ENCODE measurements at places on chromosomes 2 and 18. TPM values are rescaled to one million over a fixed set of nuclear protein-coding genes. Genes with fewer than 3 reads are reported as not detected.

DNA sequence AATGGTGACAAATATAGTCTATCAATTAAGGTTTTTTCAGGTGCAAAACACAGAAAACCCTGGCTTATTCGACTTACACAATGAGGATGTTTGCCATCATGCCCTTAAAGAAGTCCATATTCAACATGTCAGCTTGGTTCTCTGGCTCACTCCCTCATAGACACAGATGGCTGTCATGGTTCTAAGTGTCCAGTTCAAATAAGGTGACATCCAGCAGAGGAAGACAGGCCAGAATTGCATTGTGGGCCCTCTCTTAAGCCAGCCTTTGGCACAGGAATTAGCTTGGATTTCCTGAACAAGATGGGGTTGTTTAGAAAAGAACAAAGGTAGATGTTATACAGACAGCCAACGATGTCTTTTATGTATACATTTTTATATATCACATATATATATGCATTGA lies 18.7 kb upstream of the SLC1A4 start:
- no peak for DNase-seq

- no peak for DNase-seq
These were observed 667.6 kb downstream of the STK39 start for GRCh38 chr2:167579826-167580225.

- no peak for DNase-seq
These were observed 71.5 kb upstream of the LHCGR start for GRCh38 chr2:48826986-48827385.

DNA sequence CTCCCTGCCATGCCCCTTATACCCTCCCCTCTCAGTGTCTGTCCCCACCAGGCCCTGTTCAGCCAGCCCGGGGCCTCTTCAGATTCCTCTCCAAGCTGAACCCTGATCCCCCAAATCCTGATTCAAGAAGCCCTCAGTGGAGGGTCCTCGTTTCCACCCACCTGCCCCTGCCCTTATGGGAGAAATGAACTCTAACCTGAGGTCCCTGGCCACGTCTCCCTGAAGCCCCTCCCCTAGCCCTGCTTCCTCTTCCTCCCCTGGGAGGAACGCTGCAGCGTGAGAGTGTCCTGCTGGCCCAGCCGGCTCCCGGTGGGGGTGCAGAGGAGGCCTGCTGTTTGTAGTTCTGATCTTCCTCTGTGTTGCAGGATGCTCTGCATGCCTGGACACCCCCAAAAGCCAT lies 56.7 kb upstream of the GLI2 start:
- no peak for DNase-seq

GRCh38 chr18:39751161-39751560 lies 2185.6 kb upstream of the CELF4 start:
- DNase-seq, result peak; percentile 38

GRCh38 chr2:207711750-207712530 lies 500 bp downstream of the CCNYL1 start:
- DNase-seq, result peak; percentile 73

DNA sequence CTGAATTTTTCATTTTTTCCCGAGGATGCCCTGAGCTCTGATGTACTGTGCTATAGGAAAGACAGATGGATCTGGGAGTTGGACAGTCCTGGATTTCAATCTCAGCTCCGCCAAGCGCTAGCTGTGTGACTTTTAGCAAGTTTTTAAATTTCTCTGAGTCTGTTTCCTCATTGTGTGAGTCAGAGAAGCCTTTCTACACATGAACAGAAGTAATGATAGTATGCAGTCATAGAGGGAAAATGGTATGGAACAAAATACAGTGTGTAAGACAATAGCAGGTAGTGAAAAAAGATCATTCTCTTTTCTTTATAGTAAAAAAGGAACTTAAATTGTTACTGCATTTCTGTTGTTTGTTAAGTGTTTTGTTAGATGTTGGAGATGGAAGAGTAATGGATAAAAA lies 52.4 kb upstream of the PPM1B start:
- peak; percentile 32 for DNase-seq

- DNase-seq, result no peak
These were observed 41.9 kb upstream of the C2orf66 start for GRCh38 chr2:196851088-196851487.

DNA sequence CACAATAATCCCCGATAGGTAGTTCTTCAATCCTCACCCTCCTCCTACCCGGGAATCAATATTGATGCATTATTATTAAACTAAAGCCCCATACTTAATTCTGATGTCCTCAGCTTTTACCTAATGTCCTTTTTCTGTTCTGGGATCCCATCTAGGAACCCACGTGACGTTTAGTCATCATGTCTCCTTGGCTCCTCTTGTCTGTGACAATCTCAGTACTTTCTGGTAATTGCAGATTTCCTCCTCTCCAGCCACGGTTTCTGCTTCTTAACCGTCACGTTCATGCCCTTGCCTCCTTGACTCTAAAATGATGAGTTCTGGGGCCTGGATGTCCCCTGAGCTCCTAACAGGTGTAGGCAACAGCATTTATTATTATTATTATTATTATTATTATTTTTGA lies 2.9 kb upstream of the DGKD start:
- DNase-seq, result peak; percentile 20

GRCh38 chr2:30486655-30487054 lies 39.6 kb downstream of the LCLAT1 start:
- DNase-seq, result no peak

- DNase-seq, result no peak
These were observed 45.1 kb upstream of the RAB27B start for GRCh38 chr18:54783139-54783538.

DNA sequence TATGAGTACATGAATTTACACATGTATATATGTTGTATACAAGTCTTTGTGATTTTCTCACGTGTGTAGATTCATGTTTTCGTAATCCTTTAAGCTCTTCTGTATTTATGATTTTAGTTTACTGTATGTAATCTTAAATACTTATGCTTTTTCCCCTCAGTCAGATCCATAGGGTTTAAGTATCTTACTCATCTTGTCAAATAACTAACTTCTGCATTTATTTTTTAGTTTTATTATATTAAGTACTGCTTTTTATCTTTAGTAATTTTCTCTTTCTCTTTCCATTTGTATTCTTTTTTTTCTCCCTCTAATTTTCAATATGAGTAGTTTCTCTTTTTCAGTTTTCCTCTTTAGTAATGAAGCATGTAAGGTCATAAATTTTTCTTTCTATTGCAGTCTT lies 179.4 kb downstream of the LCLAT1 start:
- DNase-seq, result no peak

DNA sequence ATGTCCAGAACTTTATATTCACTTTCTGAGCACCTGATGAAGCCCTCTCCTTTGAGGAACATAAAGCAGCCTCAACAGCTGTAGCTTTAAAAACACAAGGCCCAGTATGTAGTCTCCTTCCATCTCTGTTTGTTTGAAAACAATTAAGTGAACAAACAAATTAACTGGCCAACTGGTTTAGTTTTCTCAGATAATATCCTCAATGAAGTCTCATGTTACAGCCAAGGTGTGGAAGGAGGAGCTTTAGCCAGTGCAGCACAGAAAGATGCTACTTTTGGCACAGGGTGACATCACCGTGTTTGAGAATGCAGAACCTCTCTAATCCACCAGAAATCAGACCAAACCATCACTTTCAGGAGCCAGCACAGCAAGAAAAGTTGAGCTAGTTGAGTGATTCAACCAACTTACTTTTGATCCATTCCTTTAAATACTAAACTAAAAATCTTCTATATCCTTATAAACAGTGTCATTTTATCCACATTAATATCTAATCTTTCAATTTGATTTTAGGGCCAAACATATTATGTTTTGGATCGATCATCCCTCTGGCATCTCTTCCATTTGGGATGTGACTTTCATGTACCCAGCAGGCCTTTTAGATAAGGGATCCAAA lies 488.7 kb downstream of the ARHGAP15 start:
- DNase-seq, result no peak

DNA sequence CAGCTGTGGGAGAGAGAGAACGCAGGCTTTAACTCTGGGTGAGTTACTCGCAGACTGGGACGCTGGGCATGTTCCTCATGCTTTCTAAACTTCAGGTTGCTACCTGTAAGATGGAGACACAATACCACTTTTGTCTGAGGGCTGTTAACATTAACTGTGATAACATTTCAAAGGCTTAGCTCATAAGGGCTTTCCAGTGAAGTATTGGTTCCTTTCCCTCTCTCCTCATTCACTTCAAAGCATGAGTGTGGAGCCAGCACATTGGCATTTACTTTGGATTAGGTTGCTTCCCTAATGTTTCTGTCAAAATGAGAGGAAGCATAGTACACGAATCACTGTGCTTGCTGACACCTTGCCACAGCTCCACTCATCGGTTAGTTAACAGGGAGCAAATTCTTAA lies 30.2 kb downstream of the INSIG2 start:
- peak; percentile 20 for DNase-seq

DNA sequence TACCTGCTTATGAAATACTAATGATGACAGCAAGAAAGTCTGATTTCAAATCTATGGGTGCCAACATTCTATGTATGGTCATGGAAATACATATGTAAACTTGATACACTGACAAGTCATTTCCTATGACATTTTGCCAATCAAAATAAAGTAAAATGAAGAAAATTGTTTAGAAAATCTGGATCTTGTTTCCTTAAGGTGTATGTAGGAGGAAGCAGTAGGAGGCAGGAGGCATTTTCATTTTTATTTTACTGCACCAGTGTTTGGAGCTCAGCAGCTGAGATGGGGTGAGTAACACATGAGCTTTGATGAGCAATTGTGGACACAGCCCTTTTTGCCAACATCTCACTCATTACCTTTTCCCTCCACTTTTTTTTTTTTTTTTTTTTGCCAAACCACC lies 167.0 kb downstream of the AFF3 start:
- peak; percentile 79 for DNase-seq

- peak; percentile 71 for DNase-seq
These were observed 396.8 kb downstream of the NCKAP5 start for GRCh38 chr2:133171393-133172004.

DNA sequence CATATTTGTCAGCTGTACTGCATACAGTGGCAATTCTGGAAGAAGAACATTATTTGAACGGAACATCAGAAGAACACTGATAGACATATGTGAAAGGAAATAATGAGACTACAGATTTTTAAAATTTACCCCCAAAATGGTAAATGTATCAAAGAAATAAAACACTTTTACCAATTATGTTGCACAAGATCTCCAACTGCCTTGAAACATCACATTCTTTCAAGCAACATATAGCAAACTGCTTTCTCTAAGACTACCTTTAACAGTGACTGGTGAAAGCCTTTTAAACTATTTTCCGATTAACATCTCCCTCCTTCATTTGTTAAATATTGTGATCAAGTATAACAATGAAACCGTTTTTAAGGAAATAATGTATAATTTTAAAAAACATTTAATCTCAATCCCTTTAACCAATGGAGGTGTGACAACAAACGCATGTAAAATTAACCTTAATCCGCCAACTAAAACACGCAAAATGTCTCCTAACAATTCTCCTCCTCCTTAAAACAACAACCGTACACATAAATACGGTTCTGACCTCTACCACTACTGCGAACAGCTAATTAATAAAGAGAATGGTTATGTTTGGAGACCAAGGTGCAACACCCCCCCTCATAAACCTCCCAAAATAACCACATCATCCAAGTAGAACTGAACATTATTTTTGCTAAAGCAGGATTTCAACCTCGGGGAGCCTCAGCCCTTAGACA lies 2.4 kb downstream of the FBXO11 start:
- DNase-seq, result peak; percentile 26

- DNase-seq, result no peak
These were observed 28.9 kb upstream of the MTX2 start for GRCh38 chr2:176240301-176240700.

GRCh38 chr2:54387059-54387991 lies 68.8 kb upstream of the SPTBN1 start:
- peak; percentile 77 for DNase-seq

DNA sequence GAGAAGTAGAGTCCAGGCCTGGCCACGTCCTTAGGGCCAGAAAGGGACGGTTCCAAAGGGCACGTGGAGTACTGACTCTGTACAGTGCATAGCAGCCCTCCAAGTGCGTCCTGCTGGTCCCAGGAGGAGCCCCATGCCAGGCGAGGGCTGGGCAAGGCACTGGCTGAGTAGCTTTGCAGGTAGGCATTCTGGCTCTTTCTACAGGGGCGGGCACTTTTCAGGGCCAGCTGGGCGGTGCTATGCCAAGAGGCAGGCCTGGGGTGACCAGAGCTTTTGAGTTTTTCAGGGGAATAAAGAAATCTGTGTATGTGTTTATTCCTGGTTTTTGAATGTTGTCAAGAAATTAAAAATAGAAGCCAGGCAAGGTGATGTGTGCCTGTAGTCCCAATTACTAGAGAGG lies 15.4 kb upstream of the GLI2 start:
- DNase-seq, result no peak

GRCh38 chr2:62569907-62570841 lies 64.2 kb upstream of the TMEM17 start:
- no peak for DNase-seq

- peak; percentile 30 for DNase-seq
These were observed 83.1 kb downstream of the CDC42EP3 start for GRCh38 chr2:37588316-37588777.

- peak; percentile 81 for DNase-seq
These were observed 58.5 kb upstream of the PARD3B start for GRCh38 chr2:204486805-204487204.

DNA sequence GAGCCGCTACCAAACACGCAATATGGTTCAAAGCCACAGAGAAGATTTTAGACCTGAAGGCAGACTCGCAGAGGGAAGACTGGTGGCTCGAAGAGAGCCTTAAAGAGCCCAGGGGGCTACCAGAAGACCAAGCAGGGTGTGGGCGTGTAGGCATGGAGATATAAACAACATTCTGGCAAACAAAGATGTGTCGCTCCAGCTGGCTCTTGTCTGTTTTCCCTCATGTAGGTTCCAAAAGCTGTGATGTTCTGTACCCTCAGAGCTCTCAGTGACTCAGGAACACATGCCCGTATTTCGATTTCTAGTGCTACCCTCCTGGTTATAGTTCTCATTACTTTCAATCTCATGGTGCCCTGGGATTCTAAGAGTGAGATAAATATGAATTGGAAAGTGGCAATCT lies 44.5 kb downstream of the DOCK10 start:
- peak; percentile 81 for DNase-seq

DNA sequence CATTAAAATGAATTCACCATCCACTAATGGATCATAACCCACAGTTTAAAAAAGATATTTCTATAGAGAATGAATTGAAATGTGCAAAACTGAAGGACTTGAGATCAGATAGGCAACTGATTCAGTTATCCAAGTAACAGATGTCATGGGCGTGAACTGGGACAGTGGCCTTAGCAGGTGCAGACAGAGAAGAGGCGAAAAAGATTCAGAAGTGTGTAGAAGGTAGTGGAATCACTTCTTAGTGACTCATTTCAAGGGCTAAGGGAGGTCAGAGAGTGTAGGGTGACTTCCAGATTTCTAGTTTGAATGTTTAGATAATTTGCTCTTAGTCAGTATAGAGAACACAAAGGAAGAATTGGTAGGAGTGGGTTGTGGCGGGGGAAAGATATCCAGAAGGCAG lies 79.7 kb downstream of the EHBP1 start:
- DNase-seq, result no peak

The TUBA3D gene
- not detected for total RNA-seq

The SPR gene
- 39.0 TPM for total RNA-seq

The MRO gene
- not detected for total RNA-seq

The BOK gene
- 36.0 TPM for total RNA-seq

The MZT2A gene
- total RNA-seq, result 65.0 TPM

The UGT1A8 gene
- not detected for total RNA-seq

The MBD2 gene
- 27.2 TPM for total RNA-seq

The LMAN1 gene
- 166 TPM for total RNA-seq

All from GM23248 (cell line).